Spleen (tissue), 13 donors: ENCODE measurements at places on chromosomes 12 and 14. TPM values are rescaled to one million over a fixed set of nuclear protein-coding genes. Genes with fewer than 3 reads are reported as not detected.

The ACVR1B gene
- total RNA-seq: 24.4 TPM

The FBLN5 gene
- total RNA-seq: 396 TPM

The PLA2G1B gene
- 1.1 TPM for total RNA-seq

The FAM90A1 gene
- 0.17 TPM for total RNA-seq

The SERPINA12 gene
- total RNA-seq: not detected

The NPAS3 gene
- total RNA-seq: 4.6 TPM

DNA sequence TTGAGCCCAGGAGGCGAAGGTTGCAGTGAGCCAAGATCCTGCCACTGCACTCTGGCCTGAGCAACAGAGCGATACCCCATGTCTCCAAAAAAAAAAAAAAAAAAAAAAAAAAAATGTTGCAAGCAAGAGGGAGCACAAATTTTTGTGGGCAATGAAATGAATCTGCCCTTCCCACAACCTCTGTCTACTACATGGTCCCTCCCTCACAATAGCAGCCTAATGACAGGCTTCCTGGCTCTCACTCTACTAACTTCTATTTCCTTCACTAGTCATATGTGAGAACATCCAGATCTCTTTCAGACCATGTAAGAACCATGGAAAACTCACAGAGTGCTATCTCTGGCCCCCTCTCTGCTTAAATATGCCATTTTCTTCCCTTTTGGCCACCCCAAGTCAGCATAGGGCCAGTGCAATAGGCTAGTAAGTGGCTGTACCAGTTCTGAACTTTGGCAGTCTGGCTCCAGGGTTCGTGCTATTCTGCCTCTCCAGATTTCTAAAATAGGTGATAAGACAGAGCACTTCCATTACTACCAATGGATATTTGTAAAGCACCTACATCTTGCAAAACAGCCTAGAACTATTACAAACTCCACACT is 7.1 kb downstream of the OSBPL8 start:
- DNase-seq: no peak

GRCh38 chr12:116418551-116418950 is 140.6 kb upstream of the MAP1LC3B2 start:
- peak; percentile 37 for DNase-seq

DNA sequence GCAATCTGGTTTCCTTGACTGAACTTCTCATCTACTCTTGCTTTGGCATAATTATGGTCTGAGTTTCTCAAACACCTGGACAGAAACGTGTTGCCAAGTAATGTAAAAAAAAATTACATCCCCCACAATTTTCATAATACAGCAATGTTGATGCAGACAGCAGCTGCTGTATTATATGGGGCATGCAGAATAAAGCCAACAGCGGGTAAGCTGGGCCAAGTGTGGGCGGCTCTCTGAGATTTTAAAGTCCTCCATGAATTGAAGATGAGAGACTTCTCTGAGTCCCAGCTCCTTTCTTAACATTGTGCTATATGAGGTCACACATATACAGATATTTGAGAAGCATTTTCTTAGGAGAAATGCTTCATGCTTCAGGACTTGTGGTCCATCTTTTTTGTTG is 881.2 kb downstream of the GALC start:
- no peak for DNase-seq

DNA sequence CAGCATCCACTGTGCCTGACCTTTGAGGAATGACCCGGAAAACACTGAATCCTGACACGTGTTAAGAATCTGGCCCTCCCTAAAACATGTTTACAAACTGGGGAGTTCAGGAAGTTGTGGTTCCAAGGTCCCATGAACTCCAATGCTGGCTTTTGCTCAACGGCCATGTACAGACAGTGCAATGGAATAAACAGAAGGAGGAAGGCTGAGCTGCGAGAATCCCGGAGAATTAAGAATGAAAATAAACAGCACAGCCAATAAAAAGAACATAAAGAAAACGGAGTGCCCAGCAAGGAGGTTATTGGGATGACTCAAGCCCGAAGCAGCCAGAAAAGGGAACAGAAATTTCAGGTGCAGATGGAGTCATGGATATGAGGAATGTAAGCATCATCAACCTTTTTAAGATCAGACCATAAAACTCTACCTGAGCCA is 32.3 kb downstream of the BCL11B start:
- DNase-seq: no peak

GRCh38 chr14:101467181-101467926 is 93.9 kb upstream of the DIO3 start:
- DNase-seq: peak; percentile 27

DNA sequence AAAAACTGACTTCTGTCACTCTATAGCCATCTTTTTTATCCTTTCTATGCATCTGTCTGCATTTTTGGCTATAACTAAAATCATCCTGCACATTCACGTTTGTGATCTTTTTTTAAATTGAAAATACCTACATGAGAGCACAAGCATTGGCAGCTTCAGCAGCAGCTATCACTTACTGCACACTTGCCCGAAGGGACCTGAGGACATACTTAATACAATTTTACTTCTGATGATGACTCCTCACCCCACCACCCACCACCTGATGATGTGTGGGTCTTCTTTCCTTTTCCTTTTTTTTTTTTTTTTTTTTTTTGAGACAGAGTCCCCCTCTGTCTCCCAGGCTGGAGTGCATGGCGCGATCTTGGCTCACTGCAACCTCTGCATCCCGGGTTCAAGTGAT is 160.3 kb downstream of the PRKCH start:
- no peak for DNase-seq

DNA sequence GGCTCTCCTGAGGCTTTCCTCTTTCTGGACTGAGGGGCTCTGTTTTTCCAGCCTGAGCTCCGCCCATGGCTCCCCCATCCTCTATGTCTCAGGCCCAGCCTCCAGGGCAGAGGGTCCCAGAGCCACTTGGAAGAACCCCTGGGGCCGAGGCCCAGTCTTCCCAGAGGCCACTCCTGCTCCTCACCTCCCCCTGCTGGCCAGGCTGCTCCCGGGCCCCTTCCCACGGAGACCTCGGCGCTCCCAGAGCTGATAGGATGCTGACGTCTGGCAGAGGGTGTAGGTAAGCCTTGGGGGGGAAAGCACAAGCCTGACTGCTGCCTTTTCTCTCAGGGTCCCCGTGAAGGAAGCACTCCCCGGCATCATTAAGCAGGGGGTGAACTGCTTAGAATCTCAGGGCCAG is 51.4 kb downstream of the ERH start:
- no peak for DNase-seq

GRCh38 chr14:51681411-51681810 is 29.7 kb downstream of the FRMD6 start:
- no peak for DNase-seq

- no peak for DNase-seq
Measured at GRCh38 chr12:104055686-104056388, 5.8 kb upstream of the GLT8D2 start.

DNA sequence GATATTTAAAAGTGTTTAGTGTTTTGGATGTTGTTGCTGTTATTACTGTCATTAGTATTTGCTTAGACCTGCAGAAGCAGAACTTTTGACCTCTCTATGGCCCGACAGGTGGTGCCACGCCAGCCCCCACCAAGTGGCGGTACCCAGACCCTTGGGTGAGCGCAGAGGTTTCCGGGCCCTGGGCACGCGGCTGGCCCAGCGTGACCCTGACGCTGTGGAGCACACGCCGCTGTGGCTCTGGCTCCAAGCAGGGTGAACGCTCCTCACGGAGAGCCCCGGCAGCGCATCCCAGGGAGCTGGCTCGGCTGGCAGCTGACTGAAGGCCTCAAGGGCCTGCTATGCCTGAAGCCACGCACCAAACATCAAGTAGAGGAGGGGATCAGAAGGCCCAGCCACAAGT is 22.6 kb downstream of the SLC25A47 start:
- no peak for DNase-seq

DNA sequence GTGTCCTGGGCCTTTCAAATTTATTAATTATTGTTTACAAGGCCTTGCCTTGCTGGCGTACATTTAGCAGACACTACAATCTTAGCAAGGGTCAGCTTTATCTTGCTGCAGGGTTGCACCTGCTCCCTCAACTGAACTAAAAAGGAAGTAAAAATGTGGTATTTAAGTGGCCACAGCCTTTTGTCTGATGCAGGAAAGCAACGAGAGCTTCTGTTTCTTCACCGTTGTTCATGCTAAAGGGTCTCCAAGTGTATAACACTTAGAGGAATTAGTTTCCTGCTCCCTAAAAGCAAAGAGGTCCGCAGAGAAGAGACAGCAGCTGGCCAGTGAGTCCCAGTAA is 62.8 kb upstream of the EGLN3 start:
- no peak for DNase-seq

- DNase-seq: no peak
Measured at GRCh38 chr12:54605138-54605970, 16.9 kb upstream of the PPP1R1A start.

DNA sequence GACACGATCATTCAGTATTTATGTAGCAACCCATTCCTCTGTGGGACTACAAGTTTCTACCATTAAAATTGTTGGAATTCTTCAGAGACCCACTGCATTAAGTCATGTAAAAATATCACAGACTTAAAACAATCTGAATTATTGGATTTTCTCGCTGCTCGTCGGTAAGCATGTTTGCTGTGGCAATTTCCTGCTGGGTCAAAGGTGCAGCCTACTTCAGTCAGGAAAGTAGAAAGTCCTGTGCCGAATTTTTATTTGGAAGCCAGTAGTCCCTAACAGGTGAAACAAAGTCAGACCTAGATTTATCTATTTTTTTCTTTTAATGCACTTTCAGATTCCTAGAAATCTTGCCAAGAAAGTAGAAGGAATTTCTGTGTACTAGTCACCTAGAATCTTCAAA is 110.4 kb upstream of the MYL2 start:
- DNase-seq: no peak

- no peak for DNase-seq
Measured at GRCh38 chr12:95083938-95084337, 10.5 kb upstream of the NR2C1 start.

GRCh38 chr14:22792158-22792557 is 23.1 kb downstream of the SLC7A7 start:
- DNase-seq: no peak
